ENCODE measurements at places on chromosomes 4 and X.
A peak's percentile ranks its signal among the peaks of the same experiment; 100 is the strongest.

GRCh38 chrX:113833096-113834055 is 750.5 kb upstream of the HTR2C start:
- no peak for DNase-seq

DNA sequence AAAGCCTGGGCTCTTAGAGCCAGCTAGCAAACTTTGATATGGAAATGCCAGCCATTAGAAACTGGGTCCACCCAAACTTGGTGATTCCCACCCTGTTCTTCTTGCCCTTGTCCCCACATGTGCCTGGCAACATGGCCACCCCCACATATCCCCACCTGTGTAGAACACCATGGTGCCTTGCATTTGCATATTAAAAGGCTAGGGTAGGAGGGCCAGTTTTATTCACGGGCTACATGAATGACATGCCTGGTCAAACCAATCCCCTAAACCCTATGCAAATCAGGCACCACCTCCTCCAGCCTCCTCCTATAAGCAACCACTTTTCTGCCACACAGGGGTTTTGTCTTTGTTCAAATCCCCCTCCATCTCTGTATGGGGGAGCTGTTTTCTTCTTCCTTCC is 104.9 kb downstream of the CLNK start:
- DNase-seq: no peak

GRCh38 chrX:44178274-44179053 is 165.0 kb downstream of the EFHC2 start:
- no peak for DNase-seq

DNA sequence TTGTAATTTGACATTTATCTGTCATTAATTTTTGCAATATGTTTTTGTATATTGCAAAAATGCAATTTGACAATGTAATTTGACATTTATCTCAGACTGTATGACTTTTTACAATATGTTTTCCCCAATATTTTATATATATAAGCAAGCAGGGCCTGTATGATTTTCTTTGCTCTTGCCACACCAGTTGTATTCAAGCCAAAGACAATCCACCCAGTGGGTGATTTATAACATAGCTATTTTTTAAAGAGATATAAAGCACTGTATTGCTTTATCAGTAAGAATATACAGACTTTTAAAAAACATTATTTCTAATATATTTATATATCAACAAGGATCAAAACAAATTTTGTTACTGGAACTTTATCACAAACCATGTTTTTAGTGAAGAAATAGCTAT is 47.3 kb downstream of the SLIT2 start:
- no peak for DNase-seq

DNA sequence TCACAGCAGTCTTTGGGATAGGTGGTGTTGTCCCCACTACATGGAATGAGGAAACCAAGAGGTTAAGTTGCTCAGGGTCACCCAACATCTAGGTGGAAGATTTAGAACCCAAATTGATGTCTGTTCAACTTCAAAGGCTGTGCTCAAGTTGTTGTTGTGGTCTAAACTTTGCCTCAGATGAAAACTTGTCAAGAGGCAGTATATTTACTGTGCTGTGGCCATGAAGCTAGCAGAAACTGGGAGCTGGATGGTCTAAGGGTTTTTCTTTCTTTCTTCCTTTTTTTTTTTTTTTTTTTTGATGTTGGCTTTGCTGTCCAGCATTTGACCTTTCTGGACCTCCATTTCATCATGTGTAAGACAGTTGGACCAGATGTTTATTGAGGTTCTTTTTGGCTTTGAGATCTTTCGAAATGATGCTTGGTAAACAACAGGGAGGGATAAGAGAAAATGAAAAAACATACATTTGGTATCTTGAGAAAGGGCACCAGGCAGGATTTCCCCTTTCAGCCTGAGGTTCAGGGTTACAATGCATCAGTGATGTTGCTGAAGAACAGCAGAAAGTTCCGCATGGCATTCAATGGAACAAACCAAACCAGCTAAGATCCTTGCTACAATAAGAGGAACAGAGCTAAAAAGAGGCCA is 166.2 kb upstream of the RPS6KA3 start:
- DNase-seq: no peak

GRCh38 chrX:43481576-43481975 is 174.5 kb upstream of the MAOA start:
- no peak for DNase-seq

DNA sequence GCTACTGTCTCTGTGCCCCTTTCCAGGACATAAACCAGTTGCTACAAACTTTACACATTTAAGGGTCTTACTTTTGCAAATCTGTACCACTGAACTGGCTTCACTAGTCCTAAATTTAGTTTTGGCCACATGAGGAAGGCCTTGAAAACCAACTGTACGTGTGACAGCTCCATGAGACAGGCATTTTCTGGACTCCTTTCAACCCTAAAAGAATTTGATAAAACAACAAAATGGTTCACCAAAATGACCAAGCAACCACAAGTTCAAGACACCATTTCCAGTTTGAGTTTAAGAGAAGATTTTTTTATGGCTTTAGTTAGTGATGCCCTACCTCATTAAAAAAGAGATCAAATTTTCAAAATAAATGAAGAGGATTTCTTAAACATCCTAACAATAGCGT is 246.4 kb downstream of the ZNF674 start:
- no peak for DNase-seq

- DNase-seq: no peak
These were observed 26.4 kb downstream of the MOSPD2 start for GRCh38 chrX:14899607-14900006.

- DNase-seq: no peak
These were observed 1.6 kb downstream of the MAPK10 start for GRCh38 chr4:86358257-86358656.

GRCh38 chr4:24923550-24923949 is 10.7 kb upstream of the CCDC149 start:
- no peak for DNase-seq

- no peak for DNase-seq
These were observed 9.0 kb upstream of the IGFBP7 start for GRCh38 chr4:57119054-57119651.

DNA sequence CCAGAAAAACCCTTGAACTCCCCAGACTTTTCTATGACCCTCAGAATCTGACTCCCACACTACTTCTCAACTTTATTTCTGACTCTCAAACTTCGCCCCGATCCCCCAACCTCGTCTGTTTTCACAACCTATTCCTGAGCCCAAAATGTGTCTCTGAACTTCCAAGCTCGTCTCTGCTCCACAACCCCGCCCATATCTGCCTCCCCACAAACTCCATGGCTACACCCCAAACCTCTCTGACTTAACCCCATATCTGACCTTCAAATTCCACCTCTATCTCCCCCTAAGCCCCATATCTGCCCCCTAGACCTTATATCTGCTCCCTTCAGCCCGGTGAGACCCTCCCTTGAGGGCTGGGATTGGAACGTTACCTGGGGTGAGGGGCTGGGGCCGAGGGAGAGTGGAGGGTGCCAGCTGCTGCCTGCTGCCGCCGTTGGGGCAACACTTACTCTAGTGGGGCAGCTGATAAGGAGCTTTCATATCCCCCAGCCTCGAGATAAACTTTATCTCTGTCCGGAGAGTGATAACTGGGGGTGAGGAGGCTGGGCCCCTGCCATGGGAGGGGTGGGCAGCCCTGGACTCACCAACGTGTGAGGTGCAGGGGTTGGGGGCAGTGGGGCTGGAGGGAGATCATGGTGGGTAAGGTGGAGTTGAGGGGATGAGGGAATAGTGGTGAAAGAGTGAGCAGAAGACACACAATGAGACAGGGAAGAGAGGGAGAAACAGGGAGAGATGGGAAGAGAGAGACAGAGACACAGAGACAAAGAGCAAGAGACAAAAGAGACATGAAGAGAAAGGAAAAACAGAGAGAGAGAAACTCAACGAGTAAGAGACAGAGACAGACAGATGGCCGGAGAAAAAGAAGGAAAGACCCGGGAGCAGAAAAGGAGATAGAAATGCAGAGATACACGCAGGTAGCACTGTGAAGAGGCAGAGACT is 1.4 kb downstream of the GATA1 start:
- no peak for DNase-seq

DNA sequence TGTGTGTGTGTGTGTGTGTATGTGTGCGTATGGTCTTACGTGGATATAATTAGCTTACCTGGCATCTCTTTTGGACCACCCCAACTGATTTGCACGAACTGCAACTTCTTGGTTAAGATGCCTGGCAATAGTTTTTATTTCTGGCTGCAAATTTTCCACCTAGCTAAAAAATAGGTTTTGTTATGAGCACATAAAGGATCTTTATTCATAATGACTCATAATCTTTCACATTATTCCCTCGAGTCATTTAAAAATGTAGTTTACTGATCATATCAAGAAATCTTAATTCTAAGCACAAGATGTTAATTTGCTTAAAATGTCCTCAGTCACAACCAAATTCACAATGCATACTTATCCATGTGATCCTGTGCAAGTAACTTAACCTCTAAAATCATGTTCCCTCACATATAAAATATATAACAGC is 1.5 kb downstream of the COX18 start:
- DNase-seq: peak; percentile 20

DNA sequence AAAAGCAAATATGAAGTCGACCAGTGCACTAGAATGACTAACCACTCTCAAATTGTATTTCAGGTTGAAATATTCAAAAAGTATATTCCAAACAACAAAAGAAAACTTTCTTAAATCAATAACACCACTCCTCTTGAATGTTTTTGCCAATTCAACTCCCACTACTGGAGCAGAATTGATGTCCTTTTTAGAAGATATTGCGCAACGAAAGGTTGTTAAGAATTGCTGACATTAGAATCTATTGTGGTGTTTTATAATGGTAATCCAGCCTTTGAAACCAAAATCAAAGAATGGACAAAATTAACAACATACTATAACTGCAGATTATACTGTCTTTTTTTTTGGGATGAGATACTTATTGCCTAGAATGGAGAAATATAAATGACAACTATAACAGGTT is 331.3 kb downstream of the GRXCR1 start:
- DNase-seq: no peak

GRCh38 chr4:140109737-140110136 is 44.2 kb downstream of the MAML3 start:
- DNase-seq: no peak

GRCh38 chrX:136146614-136147314 is 569 bp upstream of the FHL1 start:
- DNase-seq: no peak

- DNase-seq: no peak
These were observed 1213.2 kb downstream of the NLGN4X start for GRCh38 chrX:5015451-5015850.

DNA sequence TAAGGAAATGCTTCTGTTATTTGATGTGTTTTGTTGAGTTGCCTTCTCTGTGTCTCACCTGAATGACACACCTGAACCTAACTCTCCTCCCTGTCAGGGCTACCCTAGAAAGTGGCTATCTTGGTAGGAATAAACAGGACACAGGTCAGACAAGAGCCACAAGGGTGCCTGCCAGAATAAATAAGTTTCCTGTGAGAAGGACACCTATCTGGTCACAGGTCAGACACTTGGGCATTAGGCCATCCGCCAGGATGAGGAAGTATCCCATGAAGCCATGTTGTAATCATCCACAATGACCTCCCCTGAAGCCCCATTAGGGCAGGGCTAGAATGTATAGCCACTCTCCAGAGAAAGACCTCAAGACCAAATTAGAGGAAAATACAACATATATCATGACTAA is 318.8 kb downstream of the ZNF674 start:
- DNase-seq: no peak

- no peak for DNase-seq
These were observed 1108.1 kb downstream of the PCDH19 start for GRCh38 chrX:99301990-99302389.

GRCh38 chr4:7390336-7390735 is 44.4 kb downstream of the PSAPL1 start:
- no peak for DNase-seq

DNA sequence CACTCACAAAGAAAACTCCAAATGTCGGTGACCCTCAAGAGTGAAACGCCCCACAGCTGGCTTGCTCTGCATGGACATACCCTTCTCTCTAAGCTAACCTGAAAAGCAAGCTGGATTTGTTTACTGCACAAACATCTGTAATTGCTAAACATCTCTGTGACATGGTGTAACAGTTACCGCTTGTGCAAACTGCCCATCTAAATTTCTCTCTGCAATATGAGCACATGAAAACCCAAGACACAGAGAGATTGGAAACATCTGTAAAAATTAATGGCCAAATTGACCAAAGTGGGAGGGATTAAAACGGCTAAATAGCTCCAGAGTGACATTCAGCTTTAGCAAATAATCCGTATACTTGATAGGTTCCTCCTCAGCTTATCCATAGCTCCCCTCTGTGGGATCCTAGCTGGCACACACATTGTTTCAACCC is 155.0 kb upstream of the MAP3K15 start:
- no peak for DNase-seq

- DNase-seq: peak; percentile 23
These were observed 825 bp upstream of the RASGEF1B start for GRCh38 chr4:81472281-81473182.

GRCh38 chr4:89586864-89587263 is 250.1 kb downstream of the SNCA start:
- DNase-seq: no peak

- no peak for DNase-seq
These were observed 98.1 kb downstream of the MGST2 start for GRCh38 chr4:139763672-139764071.

GRCh38 chr4:123599061-123599919 is 202.7 kb downstream of the SPRY1 start:
- DNase-seq: no peak

DNA sequence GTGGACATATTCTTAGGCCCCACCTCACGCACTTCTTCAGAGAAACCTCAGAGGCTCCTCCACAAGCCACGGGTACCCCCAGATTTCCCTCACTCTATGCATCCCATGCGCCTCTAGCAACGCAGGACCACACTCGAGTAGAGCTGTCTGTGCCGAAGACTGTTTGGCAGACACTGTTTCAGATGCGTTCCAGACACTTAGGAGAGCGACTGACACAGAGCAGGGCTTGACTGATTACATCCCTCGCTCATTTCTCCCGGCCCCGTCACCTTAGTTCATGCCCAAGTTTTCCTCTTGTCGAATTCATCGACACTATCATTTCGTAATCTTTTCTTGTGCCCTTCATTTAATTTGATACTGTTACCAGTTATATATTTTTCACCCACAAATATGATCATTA is 15.0 kb downstream of the SORBS2 start:
- no peak for DNase-seq

DNA sequence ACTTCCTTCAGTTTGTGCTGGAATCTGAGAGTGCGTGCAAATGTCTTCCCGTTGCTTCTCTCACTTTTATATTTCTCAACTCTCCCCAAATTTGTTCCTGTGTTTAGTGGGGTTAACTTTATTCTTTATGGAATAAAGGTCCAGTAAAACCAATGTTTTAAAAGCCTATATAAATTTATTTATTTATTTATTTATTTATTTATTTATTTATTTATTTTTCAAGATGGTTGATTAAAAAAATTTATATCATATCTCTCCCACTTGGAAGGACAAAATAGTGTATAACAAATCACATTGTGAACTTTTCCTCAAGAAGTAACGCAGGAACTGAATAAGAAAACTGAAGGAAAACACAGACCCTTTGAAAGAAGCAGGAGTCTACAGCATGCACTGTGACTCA is 95.3 kb upstream of the ITM2A start:
- no peak for DNase-seq

DNA sequence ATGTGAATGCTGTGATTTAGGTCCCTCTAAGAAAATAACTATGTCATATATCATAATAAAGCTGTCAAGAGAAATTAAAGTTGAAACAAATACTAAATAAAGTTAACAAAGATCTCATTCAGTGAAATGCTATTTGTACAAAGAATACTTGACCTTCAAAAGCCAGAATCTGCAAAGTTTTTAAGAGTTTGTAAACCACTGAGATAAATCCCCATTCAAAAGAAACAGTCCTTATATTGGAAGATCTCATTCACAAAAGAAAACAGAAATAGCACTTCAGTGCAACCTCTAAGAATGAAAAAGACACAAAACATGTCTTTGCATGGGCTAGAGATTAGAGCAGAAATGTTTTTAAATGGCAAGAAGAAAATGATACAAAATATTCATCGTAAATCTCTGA is 149.1 kb upstream of the USP38 start:
- no peak for DNase-seq

Measured in activated T-helper 1 cell treated with anti-CD3 and anti-CD28 coated beads, Interleukin-2, amount 50 U/mL, for 16 hours (primary cell).